ENCODE measurements at places on chromosomes 1 and 21.

DNA sequence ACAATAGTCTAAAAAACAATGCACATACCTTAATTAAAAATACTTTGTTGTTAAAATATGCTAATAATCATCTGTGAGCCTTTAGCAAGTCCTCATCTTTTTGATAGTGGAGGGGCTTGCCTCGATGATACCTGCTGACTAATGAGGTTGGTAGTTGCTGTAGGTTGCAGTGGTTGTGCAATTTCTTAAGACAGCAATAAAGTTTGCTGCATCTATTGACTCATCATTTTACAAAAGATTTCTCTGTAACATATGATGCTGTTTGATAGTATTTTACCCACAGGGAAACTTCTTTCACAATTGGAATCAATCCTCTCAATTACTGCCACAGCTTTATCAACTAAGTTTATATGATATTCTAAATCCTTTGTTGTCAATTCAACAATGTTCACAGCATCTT lies 7.6 kb downstream of the C1orf87 start:
- peak; percentile 63 for DNase-seq

- DNase-seq, result peak; percentile 71
Measured at GRCh38 chr21:32826329-32827167, 55.0 kb upstream of the PAXBP1 start.

DNA sequence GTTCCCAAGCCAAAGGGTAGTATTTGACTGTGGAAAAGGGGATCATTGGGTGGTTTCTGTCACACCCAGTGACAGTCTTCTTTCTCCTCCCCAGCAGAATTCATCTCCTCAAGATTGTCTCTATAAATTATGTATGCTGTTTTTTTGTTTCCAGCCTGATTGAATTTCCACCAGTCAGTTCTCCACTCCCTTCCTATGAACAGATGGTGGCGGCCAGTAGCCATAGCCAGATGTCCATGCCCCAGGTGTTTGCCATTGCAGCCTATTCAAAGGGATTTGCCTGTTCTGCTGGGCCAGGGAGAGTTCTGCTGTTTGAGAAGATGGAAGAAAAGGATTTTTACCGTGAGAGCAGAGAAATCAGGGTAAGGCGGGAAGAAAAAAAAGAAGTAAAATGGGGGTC lies 12.9 kb downstream of the CFAP57 start:
- no peak for DNase-seq

DNA sequence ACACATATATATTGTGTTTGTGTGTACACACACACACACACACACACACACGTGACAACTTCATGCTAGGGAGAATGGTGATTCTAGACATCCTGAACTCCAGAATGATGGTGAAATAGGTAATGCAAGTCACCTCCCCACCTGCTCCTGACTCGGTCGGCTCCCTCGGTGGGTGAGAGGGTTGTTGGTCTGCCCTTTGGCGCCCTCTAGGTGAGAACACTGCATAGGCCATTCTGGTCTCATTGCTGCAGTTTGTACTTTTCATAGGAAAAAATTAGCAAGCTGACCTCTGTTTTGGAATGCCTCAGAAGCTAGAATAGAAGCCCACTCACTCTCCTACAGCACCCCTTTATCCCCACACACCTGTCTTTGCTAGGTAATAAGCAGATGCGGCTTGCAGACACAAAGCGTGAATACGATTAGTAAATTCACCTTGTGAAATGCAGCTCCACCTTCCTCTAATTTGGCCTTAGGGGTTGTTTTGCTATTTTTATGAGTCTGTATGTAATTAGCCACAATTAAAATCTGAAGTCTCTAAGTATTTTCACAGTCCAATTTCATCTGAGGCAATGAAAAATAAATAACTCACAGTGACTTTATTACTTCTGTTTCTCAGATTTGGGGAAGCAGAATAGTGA lies 130.0 kb upstream of the KCNJ15 start:
- peak; percentile 31 for DNase-seq

DNA sequence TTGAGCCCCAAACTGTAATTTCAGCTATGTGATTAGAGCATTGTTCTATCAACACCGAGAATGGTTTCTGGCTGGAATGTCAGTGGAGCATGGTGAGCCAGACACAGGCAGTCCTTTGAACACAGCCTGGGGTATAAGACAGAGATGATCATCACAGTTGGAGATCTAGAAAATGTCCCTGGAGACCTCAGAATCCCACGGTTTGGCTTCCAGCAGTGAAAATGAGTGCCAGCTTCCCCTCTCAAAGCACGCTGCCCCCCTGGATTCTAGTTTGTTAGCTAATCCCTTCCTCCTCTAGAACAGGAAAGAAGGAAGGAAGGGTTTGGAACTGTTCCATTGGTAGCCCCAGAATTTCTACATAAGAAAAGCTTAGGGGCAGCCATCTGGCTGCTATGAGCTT lies 59.9 kb upstream of the JAK1 start:
- peak; percentile 9 for DNase-seq

All from AG10803 (cell line).